Retinal pigment epithelial cell (primary cell): ENCODE measurements at places on chromosomes 4 and X.

DNA sequence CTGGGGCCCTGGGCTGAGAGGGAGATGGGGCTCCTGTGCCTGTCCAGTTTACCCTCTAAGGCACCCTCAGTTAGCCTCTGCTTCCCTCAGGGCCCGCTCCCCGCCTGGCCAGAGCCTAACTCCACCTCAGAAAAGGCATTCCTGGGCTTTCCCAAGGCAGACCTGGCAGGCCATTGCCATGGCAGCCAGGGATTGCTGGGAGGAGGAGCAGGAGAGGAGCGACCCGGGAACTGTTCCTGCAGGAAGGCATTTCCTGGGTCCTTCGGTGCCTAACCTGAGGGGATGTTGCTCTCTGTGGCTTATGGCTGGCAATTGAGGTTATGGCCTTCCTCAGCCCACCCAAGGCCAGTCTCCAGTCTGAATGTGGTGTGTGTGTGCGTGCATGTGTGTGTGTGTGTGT lies 131.3 kb downstream of the PJA1 start:
- DNase-seq, result no peak

DNA sequence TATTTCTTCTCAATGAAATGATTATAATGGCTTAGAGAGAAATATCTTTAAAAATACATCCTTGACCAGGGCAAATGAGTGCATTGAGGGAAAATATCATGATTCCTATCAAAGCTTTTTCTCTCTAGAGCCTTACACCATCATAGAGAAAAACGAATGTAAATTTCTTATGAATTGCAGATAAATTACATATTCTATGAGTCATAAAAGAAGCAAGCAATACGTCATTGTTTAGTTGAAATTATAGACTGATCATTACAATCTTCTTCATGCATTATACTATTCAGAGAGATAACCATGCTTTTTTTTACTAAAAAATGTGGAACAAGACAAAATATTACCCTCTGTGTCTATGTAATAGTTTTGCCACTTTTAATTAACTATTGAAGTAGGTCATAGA lies 100.9 kb upstream of the RXFP1 start:
- DNase-seq, result no peak

DNA sequence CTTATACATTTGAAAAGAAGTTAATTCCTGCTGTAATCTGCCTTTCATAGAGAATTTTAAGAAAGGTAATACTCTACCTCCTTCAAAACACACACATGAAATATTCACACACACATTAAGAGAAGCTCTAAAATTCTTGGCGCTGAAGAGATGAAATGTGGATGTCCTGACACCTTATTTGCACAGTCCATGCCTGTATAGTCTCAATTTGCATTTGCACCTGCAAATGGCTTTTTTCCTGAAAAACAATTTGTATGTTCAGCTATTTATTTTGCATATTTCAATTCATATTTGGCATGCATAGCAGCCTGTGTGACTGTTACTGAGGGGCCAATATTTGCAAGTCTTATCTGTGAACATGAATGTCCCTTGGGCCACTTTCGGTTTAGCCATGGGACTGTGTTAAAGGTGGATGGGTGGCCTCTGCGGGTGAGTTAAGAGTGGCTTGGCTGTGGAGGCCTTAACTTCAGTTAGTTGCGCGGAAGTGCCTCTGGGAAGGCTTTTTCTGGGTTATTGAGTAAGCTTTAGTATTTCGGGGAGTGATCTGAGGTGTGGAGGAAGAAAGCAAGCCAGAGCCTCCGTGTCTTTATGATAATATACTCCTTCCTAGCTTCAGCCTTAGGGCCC lies 443.3 kb upstream of the FAT1 start:
- DNase-seq, result no peak

DNA sequence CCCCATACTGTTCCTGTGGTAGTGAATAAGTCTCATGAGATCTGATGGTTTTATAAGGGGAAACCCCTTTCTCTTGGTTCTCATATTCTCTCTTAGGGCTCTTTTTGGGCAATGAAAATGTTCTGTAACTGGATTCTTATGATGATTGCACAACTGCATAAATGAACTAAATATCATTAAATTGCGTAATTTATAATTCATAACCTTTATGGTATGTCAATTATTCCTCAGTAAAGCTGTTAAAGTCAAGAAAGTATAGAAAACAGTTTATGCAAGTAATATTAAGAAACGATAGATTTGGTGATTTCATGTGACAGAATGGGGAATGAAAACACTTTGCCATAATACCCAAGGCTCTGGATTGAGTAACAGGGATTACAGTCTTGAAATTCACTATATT lies 33.5 kb upstream of the SPANXD start:
- no peak for DNase-seq

DNA sequence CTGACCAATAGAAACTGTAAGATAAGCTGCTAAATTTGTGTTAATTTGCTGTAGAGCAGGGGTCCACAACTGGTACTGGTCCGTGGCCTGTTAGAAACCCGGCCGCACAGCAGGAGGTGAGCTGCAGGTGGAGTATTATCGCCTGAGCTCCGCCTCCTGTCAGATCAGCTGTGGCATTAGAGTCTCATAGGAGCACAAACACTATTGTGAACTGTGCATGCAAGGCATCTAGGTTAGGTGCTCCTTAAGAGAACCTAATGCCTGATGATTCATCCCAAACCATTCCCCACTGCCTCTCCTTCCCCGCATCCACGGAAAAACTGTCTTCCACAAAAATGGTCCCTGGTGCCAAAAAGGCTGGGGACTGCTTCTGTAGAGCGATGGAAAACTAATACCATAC lies 19.7 kb downstream of the FBXW7 start:
- no peak for DNase-seq

- peak; percentile 85 for DNase-seq
Observed at GRCh38 chr4:109921384-109921808, 8.7 kb downstream of the EGF start.

DNA sequence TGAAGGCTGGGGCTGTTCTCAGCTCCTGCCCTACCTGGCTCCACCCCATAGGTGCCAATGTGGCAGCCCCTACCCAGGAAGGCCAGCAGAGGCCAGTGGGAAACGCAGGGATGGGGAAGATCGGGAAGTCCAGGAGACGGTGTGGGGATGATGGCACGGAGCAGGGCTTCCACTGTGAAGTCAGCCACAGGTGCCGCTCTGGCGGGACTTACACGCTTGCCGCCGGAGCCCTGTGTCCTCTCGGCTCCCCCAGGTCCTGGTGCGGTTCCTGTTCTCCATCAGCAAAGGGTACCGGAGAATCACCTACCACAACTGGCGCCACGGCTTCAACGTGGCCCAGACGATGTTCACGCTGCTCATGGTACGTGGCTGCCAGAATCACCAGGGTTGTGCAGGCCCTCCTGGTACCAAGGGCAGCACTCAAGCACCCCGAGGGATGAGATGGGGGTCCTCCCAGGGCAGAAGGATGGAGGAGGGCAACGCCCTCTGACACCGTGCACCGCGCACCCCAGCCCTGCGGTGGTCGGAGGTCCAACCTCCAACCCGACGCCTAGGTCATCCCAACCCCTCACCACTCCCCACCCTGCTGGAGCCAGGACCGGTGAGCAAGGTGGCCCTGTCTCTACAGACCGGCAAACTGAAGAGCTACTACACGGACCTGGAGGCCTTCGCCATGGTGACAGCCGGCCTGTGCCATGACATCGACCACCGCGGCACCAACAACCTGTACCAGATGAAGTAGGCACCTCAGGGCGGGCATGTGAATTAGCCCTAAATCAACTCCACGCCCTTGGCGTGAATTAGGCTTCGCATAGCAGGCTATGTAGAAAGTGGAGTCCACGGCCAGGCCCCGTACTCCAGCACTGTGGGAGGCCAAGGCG lies 12.0 kb downstream of the ATP5ME start:
- no peak for DNase-seq

GRCh38 chr4:183747931-183748670 lies 89.0 kb downstream of the TRAPPC11 start:
- DNase-seq, result peak; percentile 28

- DNase-seq, result no peak
Observed at GRCh38 chr4:111546881-111547280, 598.4 kb upstream of the FAM241A start.

DNA sequence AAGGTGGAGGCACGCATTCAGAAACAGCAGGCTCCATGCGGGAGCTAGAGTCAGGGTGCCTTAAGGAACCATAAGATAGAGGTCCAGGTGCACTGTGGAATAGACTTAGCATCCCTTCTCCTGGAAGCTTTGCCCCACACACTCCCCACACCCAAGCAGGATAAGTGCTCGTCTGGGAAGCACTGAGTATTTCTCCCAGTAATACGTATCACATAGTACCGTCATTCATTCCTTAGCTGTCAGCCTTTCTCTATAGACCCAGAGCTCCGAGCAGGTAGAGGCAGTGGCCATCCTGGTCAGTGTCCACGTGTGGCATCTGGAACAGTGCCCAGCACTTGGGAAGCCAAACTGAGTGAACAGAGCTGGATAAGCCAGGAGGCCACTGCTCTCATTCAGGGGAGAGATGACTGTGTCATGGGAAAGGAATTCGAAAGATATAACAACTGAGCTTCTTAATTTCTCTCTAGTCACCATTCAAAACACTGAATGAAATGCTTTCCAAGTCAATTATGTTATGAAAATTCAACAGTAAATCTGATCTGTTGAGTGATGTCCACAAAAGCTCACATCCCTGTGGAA lies 9.9 kb downstream of the APBB2 start:
- DNase-seq, result peak; percentile 77

DNA sequence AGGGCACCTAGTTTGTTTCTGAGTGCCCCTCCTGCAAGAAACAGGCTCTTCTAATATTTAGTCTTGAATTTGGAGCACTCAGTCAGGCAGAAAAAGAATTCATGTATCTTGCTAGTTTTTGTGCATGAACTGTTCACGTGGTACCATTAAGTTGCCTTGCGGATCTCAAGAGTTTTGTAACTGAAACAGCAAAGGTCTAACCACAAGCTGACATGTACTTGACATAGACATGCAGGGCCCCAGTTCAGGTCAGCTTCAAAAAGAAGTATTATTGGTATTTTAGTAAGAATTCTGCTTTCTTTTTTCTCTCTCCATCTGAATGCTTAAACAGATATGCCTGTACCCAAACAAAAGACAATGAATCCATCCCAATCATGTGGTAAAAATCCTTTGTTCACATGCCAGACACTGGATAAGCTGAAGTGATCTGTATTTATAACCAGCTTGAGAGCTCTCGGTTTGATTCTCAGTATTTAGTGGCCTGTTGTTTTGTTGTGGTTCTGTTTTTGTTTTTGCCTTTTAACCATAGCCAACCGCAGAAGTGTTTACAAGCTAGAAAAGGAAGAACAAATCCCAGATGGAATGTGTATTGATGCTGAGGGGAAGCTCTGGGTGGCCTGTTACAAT lies 13.0 kb downstream of the RGN start:
- DNase-seq, result peak; percentile 26

DNA sequence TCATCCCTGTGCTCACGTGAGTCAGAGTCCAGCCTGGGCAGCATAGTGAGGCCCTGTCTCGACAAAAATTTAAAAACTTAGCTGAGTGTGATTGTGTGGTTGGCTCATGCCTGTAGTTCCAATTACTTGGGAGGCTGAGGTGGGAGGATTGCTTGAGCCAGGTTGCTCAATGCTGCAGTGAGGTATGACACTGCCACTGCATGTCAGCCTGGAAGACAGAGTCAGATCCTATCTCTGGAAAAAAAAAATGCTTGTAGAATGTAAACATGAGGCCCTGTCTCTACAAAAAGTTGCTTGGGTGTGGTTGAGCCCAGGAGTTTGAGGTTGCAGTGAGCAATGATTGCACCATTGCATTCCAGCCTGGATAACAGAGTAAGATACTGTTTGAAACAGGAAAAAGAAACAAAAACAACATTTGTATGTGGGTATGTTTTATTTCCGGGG lies 11.3 kb upstream of the YTHDC1 start:
- no peak for DNase-seq

GRCh38 chr4:119512398-119512797 lies 116.2 kb downstream of the PDE5A start:
- no peak for DNase-seq

DNA sequence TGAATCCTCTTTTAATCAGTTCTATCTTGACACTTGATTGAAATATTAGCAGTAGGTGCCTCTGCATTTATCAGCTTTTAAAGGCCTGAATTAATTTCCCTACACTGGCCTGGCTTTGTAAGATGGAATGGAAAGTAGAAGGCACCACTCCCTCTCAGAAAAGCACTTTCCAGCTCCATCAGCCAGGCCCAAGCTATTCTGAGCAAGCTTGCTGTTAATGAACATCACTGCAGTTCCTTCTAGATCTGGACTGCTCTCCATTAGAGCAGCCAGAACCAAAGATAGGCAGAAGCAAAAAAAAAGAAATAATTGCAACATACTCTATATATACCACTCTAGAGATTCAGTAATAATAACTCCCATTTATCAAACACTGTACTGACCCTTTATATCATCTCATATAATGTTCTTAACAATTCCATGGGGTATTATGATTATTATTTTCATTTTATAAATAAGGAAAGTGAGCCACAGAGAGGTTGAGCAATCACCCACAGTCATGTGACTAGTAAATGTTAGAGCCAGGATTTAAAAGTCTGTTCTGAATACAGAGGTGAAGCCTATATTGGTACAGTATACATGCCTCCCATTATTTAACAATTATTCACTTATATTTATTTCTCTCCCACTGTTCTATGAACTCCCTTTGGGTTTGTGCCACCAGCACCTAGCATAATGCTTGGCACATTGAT lies 39.4 kb upstream of the GPC3 start:
- DNase-seq, result no peak
